Osteoblast (primary cell): ENCODE measurements at places on chromosomes 3 and 15. TPM values are rescaled to one million over a fixed set of nuclear protein-coding genes. Genes with fewer than 3 reads are reported as not detected.
A peak's percentile ranks its signal among the peaks of the same experiment; 100 is the strongest.

The CD80 gene
- total RNA-seq = 2.5 and 3.2 TPM in 2 replicates

The CLDN18 gene
- not detected in 2 replicates for total RNA-seq

The LRRC31 gene
- total RNA-seq = not detected in 2 replicates

The NT5DC2 gene
- 45.4 and 52.5 TPM in 2 replicates for total RNA-seq

The PDIA3 gene
- 160 and 173 TPM in 2 replicates for total RNA-seq

The HGD gene
- total RNA-seq = under 0.01 TPM in 2 replicates

The DUOXA2 gene
- not detected in 2 replicates for total RNA-seq

The NR2E3 gene
- under 0.01 TPM in 2 replicates for total RNA-seq

DNA sequence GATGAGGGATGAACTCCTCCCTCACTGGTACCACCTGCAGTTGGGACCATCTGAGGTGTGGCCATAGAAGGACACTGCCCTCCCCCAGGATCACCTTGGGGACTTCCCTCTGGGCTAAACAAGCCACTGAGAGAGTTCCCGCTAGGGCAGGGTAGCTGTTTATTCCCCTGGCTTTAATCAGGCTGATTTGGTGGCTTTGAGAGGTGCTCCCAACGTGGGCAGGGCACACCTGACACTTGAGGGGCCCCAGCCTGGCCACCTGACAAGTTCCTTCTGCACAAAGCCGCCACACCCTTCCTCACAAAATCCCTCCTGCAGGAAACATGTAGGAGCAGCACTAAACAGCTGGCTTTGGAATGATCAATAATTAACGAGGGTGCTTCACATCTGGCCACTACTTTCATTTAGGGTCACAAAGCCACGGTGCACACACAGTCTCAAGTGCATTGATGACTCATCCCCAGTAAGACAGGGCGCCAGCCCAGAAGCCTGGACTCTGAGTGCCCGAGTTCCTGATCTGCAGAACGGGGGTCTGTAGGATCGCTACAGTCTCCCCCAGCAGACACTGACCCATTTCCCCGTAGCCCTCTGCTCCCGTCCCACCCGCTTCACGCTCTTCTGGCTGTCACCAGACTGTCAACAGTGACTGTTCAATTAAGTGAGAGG lies 75.1 kb downstream of the ATP10A start:
- H3K27ac ChIP-seq = peak overlapping the region; percentile 96
- peak; percentile 84 for DNase-seq
- H3K4me1 ChIP-seq = peaks cover 76% of the 10 kb centered on the region

GRCh38 chr3:186989429-186989828 lies 59.1 kb downstream of the ST6GAL1 start:
- no peak overlapping the region for H3K4me3 ChIP-seq
- H3K4me1 ChIP-seq = no peaks in the 10 kb centered on the region
- no peaks in the 10 kb centered on the region for H3K27me3 ChIP-seq
- no peak for DNase-seq
- no peaks in the 10 kb centered on the region for H3K36me3 ChIP-seq

- no peaks in the 10 kb centered on the region for H3K4me1 ChIP-seq
- H3K27me3 ChIP-seq = no peaks in the 10 kb centered on the region
- no peak overlapping the region for H3K4me3 ChIP-seq
- H3K36me3 ChIP-seq = no peaks in the 10 kb centered on the region
These were observed 109.5 kb downstream of the PEX5L start for GRCh38 chr3:179927191-179927590.

- H3K4me3 ChIP-seq = no peak overlapping the region
- no peaks in the 10 kb centered on the region for H3K36me3 ChIP-seq
- peak; percentile 53 for DNase-seq
These were observed 11.9 kb upstream of the CD200R1L start for GRCh38 chr3:112858410-112859069.

DNA sequence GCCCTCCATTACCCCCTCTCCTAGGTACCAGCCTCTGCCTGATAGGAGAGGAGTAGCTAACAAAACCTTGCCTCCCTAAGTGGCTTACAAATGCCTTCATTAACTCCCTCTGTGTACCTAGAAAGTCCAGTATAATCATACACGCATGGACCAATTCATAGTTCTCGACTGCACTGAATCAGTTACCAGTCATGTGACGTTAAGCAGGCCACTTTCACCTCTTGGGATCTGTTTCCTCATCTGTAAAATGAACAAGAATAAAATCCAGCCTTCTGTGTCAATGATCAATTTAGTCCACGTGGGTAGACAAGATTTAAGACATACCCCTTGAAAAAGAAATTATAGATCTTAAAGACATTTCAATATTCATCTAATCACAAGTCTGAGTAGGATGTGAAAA lies 72.2 kb downstream of the TRIM69 start:
- no peaks in the 10 kb centered on the region for H3K36me3 ChIP-seq
- no peak for DNase-seq
- H3K27me3 ChIP-seq = peaks cover 42% of the 10 kb centered on the region
- no peak overlapping the region for H3K4me3 ChIP-seq
- H3K27ac ChIP-seq = no peak overlapping the region
- H3K4me1 ChIP-seq = no peaks in the 10 kb centered on the region

DNA sequence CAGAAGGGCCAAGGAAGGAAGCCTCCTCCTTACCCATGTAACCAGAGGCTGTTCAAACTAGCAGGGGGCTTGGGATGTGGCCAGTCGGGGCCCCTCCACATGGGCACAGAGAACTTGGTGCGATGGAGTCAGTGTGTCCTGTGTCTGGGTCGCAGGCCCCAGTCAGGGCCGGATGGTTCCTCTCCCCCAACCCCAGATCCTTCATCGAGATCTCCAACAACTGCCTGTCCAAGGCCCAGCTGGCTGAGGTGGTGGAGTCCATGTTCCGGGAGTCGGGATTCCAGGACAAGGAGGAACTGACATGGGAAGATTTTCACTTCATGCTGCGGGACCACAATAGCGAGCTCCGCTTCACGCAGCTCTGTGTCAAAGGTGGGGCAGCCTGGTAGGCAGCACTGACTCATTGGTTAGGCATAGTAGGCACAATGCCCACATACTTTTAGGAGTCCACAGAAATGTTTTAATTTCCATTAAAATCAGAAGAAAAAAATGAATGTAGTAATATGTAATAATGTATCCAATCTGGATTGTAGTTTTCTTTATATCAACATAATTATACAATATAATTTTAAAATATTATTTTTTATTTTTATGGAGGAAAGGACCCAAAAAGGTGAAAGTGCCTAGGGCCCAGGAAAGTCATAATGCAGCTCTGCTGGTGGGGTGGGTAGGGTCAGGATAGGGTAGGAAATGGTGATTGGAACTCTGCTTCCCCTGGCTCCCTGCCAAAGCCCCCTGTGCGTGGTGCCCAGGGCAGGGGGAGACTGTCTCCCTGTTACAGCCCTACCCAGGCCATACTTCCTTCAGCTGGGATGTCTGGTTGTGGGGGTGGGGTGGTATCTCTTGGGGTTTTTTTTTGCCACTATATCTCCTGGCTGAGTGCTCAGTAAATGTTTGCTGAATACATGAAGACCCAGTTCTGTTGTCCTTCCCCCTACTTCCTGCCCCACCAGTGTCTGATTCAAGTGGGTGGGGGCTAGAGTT lies 18.6 kb downstream of the DUOX1 start:
- peak; percentile 74 for DNase-seq
- H3K27ac ChIP-seq = no peak overlapping the region
- H3K4me3 ChIP-seq = no peak overlapping the region

DNA sequence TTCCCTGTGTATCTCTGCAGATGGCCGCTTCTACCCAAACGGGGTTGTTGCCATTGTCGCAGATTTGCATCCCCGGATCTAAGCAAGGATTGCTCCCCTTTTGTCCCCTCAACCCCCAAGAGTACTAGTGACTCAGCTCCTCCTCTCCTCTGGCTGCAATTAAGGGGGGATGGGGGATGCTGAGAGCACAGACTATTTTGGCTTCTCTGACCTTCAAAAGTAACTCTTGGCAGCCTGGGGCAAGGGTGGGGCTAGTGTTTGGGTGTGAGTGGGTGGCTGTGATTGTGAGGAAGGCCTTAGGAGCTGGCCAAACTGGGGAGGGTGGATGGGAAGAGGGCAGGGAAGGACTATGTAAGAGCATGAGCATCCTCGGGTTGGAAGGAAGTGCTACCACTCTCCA lies 1.2 kb upstream of the MAP1A start:
- H3K4me3 ChIP-seq = peak overlapping the region; percentile 98
- H3K27ac ChIP-seq = peak overlapping the region; percentile 77
- H3K36me3 ChIP-seq = peaks cover 13% of the 10 kb centered on the region

DNA sequence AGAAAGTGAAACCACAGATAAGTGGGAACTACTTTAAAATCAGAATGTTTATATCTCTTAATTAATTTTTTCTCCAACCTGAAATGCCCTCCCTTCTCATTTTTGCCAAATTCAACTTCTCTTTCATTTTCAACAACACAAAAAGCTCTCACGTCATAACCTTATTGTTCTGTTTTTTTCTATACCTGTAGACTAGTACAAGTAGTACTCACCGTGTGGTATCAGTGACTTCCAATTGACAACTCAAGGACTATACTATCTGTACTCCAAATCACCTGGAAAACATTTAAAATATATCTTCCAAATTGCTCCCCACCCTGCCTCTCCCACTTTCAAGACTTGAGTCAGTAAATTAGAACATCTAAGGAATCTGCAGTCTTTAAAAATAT lies 72.8 kb upstream of the ZNF280D start:
- peaks cover 15% of the 10 kb centered on the region for H3K4me1 ChIP-seq
- DNase-seq = no peak
- H3K36me3 ChIP-seq = no peaks in the 10 kb centered on the region
- peak overlapping the region; percentile 56 for H3K27ac ChIP-seq
- H3K4me3 ChIP-seq = peak overlapping the region; percentile 61

GRCh38 chr3:90034038-90034437 lies 926.6 kb downstream of the EPHA3 start:
- H3K4me3 ChIP-seq = no peak overlapping the region
- no peaks in the 10 kb centered on the region for H3K36me3 ChIP-seq
- no peaks in the 10 kb centered on the region for H3K4me1 ChIP-seq
- DNase-seq = no peak
- no peak overlapping the region for H3K27ac ChIP-seq

DNA sequence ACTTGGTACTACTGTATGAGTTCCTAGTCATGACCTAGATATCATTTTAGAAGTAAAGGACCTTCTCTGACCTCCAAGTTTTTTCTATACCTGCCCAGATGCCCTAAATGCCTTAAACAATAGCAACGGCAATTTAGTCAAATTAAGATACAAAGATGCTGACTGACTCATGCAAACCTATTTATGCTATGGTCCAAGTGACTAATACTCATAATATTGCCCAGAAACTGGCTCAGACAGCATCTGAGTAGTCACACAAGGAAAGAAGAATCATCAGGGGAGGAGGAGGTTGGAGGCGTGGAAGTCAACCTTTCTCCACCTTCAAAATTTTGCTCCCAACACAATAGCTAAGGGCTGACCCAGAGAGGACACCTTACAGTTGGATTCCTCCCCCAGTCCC lies 6.8 kb downstream of the FYCO1 start:
- H3K36me3 ChIP-seq = peaks cover 1% of the 10 kb centered on the region
- H3K27ac ChIP-seq = peak overlapping the region; percentile 90
- peak; percentile 97 for DNase-seq
- no peaks in the 10 kb centered on the region for H3K27me3 ChIP-seq
- no peak overlapping the region for H3K4me3 ChIP-seq
- peaks cover 73% of the 10 kb centered on the region for H3K4me1 ChIP-seq

- H3K27ac ChIP-seq = no peak overlapping the region
- no peak for DNase-seq
- no peaks in the 10 kb centered on the region for H3K4me1 ChIP-seq
- H3K4me3 ChIP-seq = no peak overlapping the region
- no peaks in the 10 kb centered on the region for H3K36me3 ChIP-seq
These were observed 428.1 kb downstream of the SOX2 start for GRCh38 chr3:182139627-182140357.

DNA sequence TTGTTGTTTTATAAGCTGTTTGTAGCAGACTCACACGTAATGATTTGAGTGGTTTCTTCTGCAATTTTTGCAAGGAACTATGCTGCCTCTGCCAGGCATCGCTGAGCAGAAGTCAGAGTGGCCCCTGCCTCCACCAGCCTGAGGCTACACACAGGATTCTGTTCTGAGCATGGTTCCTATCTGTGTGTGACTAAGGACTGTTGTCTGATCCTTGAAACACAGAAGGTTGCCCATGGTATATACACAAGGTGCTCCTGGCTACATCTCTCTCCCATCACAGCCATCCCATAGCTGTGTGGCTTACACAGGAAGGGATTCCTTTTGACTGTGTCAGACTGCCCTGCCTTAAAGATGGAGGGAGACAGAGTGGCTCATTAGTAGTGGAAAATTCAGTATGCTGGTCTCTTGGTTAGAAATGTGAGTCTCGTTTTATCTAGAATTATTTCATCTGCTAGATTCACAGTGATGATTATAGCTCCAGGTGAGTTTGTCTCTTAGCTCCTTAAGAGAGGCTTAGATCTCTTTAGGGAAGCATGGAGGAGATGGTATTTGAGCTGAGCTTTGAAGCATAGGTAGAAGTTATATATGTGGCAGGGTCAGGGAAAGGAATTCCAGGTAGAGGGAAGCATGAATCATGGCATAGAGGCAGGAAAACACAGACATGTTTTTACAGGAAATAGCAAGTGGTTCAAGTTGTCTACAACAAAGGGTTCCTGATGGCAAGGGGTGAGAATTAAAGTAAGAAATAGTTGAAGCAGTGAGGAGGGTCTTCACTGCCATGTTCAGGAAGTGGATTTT lies 37.5 kb downstream of the SNAPC5 start:
- H3K27me3 ChIP-seq = no peaks in the 10 kb centered on the region
- H3K4me3 ChIP-seq = no peak overlapping the region
- DNase-seq = peak; percentile 45
- H3K36me3 ChIP-seq = peaks cover 10% of the 10 kb centered on the region
- peaks cover 10% of the 10 kb centered on the region for H3K4me1 ChIP-seq
- no peak overlapping the region for H3K27ac ChIP-seq

- peaks cover 11% of the 10 kb centered on the region for H3K27me3 ChIP-seq
- no peak overlapping the region for H3K27ac ChIP-seq
- H3K4me1 ChIP-seq = no peaks in the 10 kb centered on the region
- no peak for DNase-seq
- no peak overlapping the region for H3K4me3 ChIP-seq
These were observed 64.2 kb downstream of the TNIK start for GRCh38 chr3:171396048-171396447.

GRCh38 chr3:49607105-49607591 lies 52.9 kb downstream of the BSN start:
- H3K4me1 ChIP-seq = no peaks in the 10 kb centered on the region
- H3K4me3 ChIP-seq = no peak overlapping the region
- DNase-seq = no peak
- H3K27ac ChIP-seq = no peak overlapping the region
- no peaks in the 10 kb centered on the region for H3K36me3 ChIP-seq

DNA sequence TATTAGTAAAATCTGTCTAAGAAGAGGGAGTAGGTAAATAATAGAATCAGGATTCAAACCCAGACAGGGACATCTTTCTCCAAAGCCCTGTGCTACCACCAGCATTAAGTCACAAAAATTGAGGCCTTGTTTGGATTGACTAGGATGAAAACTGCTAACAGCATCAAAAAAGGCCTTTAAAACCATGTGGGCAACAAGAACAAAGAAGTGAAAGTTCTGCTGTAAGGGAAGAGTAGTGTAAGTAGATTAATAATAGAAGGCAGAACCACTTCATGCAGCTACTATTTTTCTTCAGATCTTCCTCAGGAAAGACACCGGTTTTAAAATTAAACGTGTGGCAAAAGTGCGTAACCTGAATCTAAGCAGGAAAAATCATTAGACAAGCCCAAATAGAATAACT lies 15.3 kb upstream of the KBTBD12 start:
- no peaks in the 10 kb centered on the region for H3K4me1 ChIP-seq
- no peak for DNase-seq
- H3K27me3 ChIP-seq = peaks cover 15% of the 10 kb centered on the region
- H3K27ac ChIP-seq = no peak overlapping the region
- no peak overlapping the region for H3K4me3 ChIP-seq
